ENCODE measurements at places on chromosomes 7 and 10. TPM values are rescaled to one million over a fixed set of nuclear protein-coding genes. Genes with fewer than 3 reads are reported as not detected.

The FAM25C gene
- total RNA-seq = not detected

The CCDC146 gene
- 5.1 TPM for total RNA-seq

The ADAM22 gene
- total RNA-seq = 3.4 TPM

The GNA12 gene
- total RNA-seq = 33.5 TPM

The TMEM139 gene
- 12.1 TPM for total RNA-seq

The ASIC3 gene
- 3.2 TPM for total RNA-seq

The HYAL4 gene
- not detected for total RNA-seq

The CABCOCO1 gene
- total RNA-seq = not detected

The EN2 gene
- total RNA-seq = not detected

The PYROXD2 gene
- total RNA-seq = 12.7 TPM

The NAT16 gene
- total RNA-seq = not detected

The WNT2 gene
- not detected for total RNA-seq

The GARS1 gene
- 40.9 TPM for total RNA-seq

The CYP3A5 gene
- total RNA-seq = not detected

The DAGLB gene
- 5.5 TPM for total RNA-seq

The MAD1L1 gene
- 18.2 TPM for total RNA-seq

The LRRC4 gene
- 3.1 TPM for total RNA-seq

The C1QL3 gene
- 0.24 TPM for total RNA-seq

The NUTM2E gene
- 0.09 TPM for total RNA-seq

The SPDYE2 gene
- total RNA-seq = not detected

The ARPC1B gene
- total RNA-seq = 18.4 TPM

- no peak for DNase-seq
Measured at GRCh38 chr7:17183630-17184328, 114.7 kb upstream of the AHR start.

- DNase-seq = no peak
Measured at GRCh38 chr10:116272440-116273283, at the start of gene GFRA1. GFRA1 (minus strand) TSS chr10:116273206; CDS start chr10:116272029, 1,177 bp downstream.

DNA sequence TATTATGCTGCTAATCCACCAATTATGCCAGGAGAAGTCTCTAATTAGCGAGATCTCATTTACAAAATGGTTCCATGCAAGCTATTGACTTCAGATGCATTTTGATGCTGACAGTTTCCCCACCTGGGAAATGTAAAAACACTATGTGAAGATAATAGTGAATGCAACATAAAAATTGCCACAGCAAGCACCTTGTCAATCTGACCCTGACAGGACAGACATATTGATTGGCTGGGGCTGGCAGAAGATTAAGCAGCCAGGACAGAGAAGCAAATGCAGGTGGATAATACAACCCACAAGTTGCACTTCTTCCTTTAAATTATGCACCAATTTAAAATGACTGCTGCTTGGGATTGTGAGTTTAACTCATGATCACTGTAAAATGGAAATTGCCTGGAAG is 642.8 kb upstream of the POT1 start:
- DNase-seq = no peak

- DNase-seq = no peak
Measured at GRCh38 chr10:126438407-126438783, 50.1 kb upstream of the ADAM12 start.

- DNase-seq = peak; percentile 53
Measured at GRCh38 chr7:36119005-36119706, 33.9 kb upstream of the EEPD1 start.

DNA sequence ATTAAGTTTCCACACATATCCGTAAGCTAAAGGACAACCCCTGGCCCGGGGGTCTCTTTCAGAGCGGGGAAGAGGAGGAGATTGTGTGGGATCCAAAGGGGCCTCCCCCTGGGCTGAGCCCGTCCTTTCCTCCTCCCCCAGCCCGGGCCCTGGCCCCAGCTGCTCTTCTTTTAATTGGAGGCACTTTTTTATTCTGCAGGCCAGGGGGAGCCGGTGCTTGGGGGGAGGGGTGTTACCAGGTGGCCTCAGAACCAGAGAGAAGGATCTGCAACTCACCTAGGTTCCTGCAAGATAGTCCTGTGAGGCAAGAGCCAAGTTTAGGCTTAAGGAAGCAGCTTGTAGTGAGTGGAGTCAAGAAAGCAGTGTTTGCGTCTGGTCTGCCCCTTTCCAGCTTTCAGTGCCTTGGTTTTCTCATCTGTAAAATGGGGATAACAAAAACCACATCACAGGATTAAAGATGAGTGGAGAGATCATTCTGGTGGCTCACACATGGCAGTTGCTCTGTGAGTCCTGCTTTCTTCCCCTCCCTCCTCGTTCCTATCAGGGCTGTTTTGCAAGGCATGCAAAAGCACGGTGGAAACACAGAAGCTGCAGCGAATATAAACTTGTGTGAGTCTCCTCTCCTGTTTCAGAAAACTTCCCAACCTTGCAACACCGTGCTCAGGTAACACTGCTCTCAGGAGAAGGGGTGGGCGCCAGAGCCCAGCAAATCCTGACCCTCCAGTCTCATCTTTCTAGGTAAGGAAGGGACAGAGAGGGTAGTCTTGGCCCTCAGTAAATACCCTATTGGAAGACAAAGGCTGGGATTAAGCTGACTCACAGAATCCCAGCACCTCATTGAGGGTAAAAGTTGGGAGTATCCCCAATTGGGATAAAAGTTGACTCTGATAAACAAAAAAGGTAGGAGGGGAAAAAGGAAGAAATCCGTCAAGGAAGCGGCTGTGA is 4.1 kb upstream of the TLX1 start:
- no peak for DNase-seq

- no peak for DNase-seq
Measured at GRCh38 chr7:16754856-16755317, 1.3 kb downstream of the TSPAN13 start.

- DNase-seq = peak; percentile 48
Measured at GRCh38 chr10:94320285-94320914, 42.3 kb downstream of the NOC3L start.

DNA sequence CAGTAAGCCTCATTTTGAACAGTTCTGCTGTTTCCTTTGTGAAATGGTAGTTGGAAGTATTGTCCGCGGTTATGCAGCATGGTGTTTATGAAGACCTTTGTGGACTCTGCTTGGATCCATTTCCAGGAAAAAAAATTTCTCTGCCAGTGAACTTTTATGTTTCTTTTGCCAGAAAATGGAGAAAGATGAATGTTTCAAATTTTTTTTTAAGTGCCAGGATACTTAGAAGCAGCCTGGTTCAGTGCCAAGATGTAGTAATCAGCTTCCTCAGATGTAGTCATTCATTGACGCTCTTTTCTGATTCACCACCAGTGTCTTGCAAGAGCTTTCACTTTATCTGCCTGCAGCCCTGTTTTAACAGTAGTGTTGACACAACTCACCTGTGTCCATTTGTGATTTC is 258.2 kb downstream of the SDK1 start:
- DNase-seq = peak; percentile 12

- DNase-seq = no peak
Measured at GRCh38 chr7:74138334-74138867, 35.8 kb upstream of the EIF4H start.

GRCh38 chr10:19263262-19263661 is 214.7 kb downstream of the MALRD1 start:
- no peak for DNase-seq

GRCh38 chr10:124388476-124388822 is 30.3 kb downstream of the OAT start:
- DNase-seq = no peak

DNA sequence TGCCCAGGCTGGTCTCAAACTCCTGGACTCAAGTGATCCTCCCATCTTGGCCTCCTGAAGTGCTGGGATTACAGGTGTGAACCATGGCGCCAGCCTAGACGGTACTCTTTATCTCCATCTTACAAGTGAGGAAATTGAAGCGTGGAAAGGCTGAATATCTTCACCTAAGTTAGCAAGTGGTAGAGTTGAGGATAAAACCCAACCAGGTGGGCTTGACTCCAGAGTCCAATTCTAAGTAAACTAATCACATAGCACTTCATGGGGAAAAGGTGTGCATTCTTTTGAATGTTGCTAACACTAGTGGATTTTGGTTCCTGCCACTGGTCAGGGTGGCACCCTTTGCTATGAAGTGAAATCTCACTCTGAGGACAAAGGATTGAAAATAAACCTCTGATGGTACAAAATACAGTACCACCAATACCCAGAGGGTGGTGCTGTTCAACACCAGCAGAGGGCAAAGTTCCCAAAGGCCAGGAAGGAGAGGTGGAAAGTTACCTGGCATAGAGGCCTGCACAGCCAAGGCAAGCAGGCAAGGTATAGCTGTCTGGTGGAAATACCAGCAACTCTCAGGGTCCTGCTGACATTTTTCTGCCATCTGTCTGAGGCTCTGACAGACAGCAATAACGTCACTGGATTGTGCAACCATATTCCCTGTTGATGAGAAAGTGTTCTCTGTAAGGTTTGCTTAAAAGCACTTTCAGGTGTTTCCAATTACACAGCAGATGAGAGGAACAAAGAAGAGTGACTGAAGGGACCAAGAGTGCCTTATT is 17.6 kb downstream of the ZDHHC16 start:
- no peak for DNase-seq

DNA sequence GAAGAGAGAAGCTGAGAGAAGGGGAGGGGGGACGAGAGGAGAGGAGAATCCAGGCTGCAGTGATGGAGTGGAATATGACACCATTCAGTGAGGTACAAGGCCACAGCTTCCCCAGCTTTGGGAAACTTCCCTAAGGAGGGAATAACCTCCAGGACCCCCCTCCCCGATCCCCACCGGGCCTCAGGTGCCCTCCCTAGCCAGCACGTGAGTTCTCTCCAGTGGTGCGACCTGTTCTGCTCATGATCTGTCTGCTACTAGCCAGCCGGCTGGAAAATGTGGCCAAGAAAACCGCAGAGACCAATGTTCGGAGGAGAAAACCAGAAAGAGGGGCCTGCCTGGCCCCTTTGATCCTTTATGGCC is 39.9 kb upstream of the AGK start:
- no peak for DNase-seq

GRCh38 chr7:76053461-76053860 is 5.6 kb downstream of the MDH2 start:
- DNase-seq = no peak

DNA sequence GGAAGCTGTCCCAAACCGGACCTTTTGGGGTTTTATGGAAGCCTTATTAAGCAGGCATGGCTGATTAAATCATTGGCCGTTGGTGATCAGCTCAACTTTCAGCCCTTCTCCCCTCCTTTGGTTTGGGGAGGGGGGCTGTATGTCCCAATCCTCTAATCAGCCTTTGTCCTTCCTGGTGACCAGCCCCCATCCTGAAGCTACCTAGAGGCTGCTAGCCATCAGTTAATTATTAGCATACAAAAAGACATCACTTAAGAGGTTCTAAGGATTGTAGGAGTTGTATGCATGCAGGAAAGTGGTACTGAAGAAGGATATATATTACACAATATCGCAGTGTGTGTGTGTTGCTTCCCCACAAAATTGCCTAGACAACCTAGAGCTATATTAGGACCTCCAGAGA is 553.3 kb upstream of the FZD8 start:
- DNase-seq = no peak

DNA sequence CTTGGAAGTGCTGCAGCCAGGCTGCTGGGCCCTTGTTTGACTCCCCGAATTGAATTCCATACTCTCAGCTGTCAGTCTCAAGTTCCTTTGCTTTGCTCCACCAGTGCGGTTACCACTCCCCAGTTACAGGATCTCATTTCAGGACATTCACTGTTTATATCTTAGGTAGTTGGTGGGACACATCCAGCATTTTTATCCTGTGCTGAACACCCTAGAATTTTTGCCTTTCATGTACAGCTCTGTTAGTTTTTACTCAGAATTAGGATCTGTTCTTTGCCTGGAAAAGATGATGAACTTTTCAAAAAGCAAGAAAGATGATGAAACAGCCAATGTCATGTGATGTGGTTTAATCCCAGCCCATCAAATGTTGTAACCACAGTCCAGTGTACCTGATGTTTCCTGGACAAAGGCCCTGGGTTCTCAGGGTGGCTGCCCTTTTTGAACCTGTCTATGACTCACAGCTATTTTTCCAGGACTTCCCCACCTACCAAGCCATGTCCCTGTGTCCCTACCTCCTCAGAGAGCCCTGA is 149.7 kb downstream of the NOC3L start:
- DNase-seq = no peak

GRCh38 chr10:48655411-48656240 is 29.0 kb upstream of the WDFY4 start:
- DNase-seq = peak; percentile 66

DNA sequence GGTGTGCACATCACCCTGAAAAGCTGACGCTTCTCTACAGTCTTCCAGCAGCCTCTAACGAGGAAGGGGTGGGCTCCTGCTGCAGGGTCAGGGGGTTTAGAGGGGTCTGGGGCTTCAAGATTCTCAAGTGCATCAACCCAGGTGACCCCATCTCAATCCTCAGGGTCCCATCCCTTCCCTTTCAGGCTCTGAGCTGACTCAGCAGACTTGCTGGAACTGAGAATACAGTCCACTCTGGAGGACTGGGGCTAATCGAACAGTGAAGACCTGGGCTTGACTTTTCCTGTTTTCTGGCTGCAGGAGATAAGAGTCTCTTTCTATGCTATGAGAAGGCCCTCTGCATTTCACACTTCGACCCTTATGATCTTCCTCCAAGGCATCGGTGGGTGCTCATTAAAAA is 22.3 kb upstream of the NPTX2 start:
- no peak for DNase-seq

GRCh38 chr10:2329082-2329481 is 591.8 kb upstream of the ADARB2 start:
- no peak for DNase-seq

DNA sequence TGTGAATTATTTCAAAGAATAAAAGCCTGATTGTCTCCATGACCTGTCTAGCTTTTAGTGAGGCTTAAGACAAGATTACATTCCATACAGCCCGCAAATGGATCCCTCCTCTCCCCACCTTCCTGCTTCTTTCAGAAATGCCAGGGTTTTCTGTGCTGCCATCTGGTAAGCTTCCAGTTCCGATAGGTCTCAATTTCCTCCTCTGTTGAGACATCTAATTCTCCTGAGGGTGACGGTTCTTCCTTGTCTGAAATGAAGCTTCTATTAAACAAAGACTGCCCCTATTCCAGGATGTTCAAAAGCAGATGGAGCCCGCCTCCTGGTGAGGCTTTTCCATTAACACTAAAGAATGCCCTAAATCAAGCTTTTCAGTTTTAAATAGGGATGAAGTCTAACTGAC is 295.6 kb downstream of the PTPRN2 start:
- DNase-seq = no peak

DNA sequence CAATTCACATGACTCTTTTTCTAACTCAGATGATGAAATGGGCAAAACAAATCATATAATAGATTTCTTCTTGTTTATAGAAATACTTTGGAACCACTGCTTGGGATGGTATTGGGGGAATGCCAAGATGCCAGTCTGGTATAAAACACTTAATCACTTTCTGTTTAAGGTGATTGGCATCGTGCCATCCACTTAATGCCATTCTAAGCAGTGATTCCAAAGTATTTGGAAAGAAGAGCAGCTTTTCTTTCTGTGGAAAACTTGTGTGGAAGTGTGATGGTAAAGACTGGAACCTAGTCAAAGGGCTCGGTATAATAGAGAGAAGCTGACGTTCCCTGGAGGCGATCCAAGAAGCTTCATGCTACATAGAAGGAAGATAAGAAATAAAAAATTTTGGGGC is 120.6 kb downstream of the TMEM26 start:
- DNase-seq = no peak

GRCh38 chr10:61635932-61636331 is 26.8 kb upstream of the CABCOCO1 start:
- DNase-seq = no peak

Measured in heart right ventricle (tissue), 16 donors.